ENCODE measurements at places on chromosomes 2 and 18. TPM values are rescaled to one million over a fixed set of nuclear protein-coding genes. Genes with fewer than 3 reads are reported as not detected.
A peak's percentile ranks its signal among the peaks of the same experiment; 100 is the strongest.

Gene QPCT
- total RNA-seq, result 0.16 TPM

Gene SERPINB2
- 1.00 TPM for total RNA-seq

Gene AGXT
- not detected for total RNA-seq

Gene FAM237A
- total RNA-seq, result not detected

- no peak overlapping the region for H3K27ac ChIP-seq
- no peak for DNase-seq
- no peaks in the 10 kb centered on the region for H3K36me3 ChIP-seq
- H3K4me1 ChIP-seq, result no peaks in the 10 kb centered on the region
- H3K27me3 ChIP-seq, result no peaks in the 10 kb centered on the region
Observed at GRCh38 chr2:11169333-11169732, 14.1 kb downstream of the SLC66A3 start.

Gene ST6GAL2
- total RNA-seq, result 16.3 TPM

- no peak overlapping the region for H3K27ac ChIP-seq
- DNase-seq, result no peak
- H3K4me3 ChIP-seq, result no peak overlapping the region
- H3K27me3 ChIP-seq, result no peaks in the 10 kb centered on the region
- H3K36me3 ChIP-seq, result no peaks in the 10 kb centered on the region
Observed at GRCh38 chr2:106789185-106789584, 96.8 kb downstream of the ST6GAL2 start.

DNA sequence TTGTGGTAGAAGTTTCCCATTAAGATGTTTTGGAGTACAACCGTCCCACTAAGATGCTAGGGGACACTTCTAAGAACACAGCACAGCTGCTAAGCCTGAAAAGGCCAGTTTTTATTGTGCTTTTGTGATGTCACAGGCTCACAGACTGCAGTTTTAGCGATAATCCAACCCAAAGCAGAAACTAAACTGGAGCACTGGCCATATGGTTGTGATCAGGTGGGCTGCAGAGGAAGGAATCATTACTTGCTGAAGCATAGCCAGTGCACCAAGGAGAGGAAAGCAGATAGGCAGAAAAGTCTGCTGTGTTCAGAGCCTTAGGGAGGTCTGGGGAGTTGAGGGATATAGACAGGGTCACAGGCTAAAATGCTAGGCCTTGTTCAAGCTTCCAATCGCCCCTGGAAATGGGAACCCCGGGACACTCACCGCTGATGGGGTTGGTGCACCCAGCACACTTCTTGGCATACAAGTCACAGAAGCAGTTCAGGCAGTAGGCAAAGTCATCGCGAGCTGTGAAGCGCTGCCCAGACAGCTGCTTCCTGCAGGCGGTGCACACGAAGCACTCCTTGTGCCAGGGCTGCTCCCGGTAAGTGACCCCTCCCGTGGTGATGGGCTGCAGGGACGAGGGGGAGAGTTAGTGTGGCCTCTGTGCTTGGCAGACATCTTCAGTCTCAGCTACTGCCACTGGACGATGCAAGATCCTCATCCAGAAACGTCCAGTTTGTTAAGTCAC is 25.7 kb downstream of the C2orf49 start:
- no peaks in the 10 kb centered on the region for H3K27me3 ChIP-seq
- peak overlapping the region; percentile 30 for H3K27ac ChIP-seq
- H3K4me3 ChIP-seq, result no peak overlapping the region
- peaks cover 42% of the 10 kb centered on the region for H3K36me3 ChIP-seq
- no peak for DNase-seq

Gene REG1A
- not detected for total RNA-seq

DNA sequence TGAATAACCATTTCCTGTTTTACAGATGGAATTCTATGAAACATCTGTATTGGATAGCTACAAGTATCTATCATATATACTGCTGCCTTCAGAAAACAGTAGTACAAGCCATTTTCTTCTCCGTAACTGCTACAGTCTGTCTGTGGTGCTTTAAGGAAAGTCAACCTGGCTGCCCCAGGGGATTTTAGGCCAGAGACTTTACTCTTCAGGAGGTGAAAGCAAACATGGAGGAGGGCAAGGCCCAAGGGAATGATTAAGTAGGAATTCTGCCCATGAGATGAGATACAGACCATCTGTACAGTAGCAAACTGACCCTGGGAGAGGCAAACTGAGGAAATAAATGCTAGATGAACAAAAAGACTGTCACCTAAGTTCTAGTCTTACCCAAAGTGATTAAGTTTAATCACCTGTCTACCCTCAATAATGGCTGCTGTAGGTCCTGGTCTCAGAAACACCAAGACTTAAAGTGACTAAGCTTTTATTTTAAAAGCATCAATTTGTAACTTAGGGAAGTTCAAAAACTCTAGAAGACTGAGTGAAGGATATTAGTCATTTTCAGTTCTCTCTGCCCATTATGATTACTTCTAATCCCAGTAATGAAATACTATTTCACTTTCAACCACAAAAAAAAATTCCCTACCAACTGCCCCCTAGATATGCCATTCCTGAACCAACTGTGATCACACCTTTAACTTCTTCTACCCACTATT is 14.8 kb downstream of the MBD2 start:
- no peak overlapping the region for H3K4me3 ChIP-seq
- H3K4me1 ChIP-seq, result peaks cover 35% of the 10 kb centered on the region
- no peak for DNase-seq
- peak overlapping the region; percentile 78 for H3K27ac ChIP-seq
- H3K36me3 ChIP-seq, result peaks cover 2% of the 10 kb centered on the region

Gene TSHZ1
- total RNA-seq, result 48.6 TPM

Gene ELOA2
- not detected for total RNA-seq

DNA sequence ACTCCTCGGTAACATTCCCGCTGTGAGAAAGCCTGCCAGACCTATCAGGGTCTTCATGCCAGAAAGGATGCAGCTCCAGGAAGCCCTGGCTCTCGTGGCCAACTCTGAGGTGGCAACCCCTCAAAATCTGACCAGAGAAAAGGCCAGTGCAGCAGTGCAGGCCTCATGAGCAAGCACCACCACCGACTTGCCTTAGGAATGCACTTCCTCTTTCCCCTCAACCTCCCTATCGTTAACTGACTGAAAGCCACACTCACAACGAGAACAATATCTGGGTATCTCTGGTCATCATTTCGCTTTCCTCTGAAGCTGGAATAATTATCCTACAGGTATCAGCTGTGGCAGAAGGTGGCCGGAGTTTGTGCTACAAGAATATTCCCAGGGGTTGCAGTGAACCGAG is 101.4 kb upstream of the POU3F3 start:
- no peaks in the 10 kb centered on the region for H3K36me3 ChIP-seq
- DNase-seq, result no peak
- no peaks in the 10 kb centered on the region for H3K4me1 ChIP-seq

DNA sequence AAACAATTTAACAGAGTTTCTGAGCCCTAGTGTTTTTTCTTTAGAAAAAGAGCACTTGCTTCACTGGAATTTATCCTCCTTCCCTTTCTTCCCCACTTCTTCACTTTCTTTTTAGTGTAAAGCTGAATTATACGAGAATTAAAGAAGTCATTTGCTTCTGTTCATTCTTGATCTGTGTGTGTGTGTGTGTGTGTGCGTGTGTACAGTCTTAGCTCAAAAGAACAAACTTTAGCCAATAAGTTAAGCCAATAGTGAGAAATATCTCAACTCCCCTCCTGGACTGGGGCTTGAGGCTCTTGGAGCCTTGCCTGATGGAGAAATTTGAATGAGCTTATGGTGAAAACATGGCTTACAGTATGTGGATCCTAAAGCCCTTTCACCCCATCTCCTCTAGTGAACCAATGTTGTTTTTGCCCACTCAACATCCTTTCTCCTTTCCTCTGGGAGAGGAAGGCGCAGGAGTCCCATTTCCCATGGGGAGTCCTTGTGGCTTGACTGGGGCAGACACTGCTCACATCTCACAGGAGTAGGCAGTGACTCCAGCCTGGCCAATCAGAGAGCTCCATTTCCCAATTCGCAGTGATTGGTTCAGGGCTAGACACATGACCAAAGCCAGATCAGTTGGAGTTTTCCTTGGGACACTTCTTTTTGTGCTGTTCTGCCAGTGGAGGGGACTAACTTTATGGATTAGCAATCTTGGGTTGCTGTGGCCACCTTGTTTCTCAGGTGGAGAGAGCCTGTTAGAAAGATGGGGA is 16.3 kb upstream of the MYO3B start:
- H3K27ac ChIP-seq, result peak overlapping the region; percentile 7
- DNase-seq, result no peak
- H3K4me3 ChIP-seq, result no peak overlapping the region
- H3K4me1 ChIP-seq, result peaks cover 7% of the 10 kb centered on the region

DNA sequence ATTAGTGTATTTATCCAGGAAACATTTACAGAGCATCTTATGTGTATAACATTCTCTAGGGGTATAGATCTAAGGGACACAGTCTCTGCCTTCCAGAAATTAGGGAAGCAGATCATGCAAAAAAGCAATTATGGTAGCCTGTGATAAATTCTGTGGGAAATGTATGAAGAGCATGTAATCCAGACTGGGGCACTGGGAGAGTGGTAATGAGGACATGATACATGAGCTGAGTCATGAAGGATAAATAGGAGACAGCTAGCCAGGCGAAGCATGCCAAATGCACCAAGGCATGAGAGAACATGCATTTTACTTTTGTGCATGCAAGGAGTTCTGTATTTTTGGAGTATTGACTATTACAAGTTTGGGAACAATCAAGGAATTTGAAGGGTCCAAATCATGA is 8.9 kb upstream of the RPRM start:
- no peaks in the 10 kb centered on the region for H3K27me3 ChIP-seq
- no peaks in the 10 kb centered on the region for H3K4me1 ChIP-seq
- no peaks in the 10 kb centered on the region for H3K36me3 ChIP-seq
- no peak overlapping the region for H3K4me3 ChIP-seq
- DNase-seq, result no peak

GRCh38 chr2:168896783-168897182 is 4.3 kb upstream of the G6PC2 start:
- DNase-seq, result no peak
- peaks cover 16% of the 10 kb centered on the region for H3K27me3 ChIP-seq
- no peak overlapping the region for H3K4me3 ChIP-seq
- H3K27ac ChIP-seq, result no peak overlapping the region
- no peaks in the 10 kb centered on the region for H3K4me1 ChIP-seq
- no peaks in the 10 kb centered on the region for H3K36me3 ChIP-seq

DNA sequence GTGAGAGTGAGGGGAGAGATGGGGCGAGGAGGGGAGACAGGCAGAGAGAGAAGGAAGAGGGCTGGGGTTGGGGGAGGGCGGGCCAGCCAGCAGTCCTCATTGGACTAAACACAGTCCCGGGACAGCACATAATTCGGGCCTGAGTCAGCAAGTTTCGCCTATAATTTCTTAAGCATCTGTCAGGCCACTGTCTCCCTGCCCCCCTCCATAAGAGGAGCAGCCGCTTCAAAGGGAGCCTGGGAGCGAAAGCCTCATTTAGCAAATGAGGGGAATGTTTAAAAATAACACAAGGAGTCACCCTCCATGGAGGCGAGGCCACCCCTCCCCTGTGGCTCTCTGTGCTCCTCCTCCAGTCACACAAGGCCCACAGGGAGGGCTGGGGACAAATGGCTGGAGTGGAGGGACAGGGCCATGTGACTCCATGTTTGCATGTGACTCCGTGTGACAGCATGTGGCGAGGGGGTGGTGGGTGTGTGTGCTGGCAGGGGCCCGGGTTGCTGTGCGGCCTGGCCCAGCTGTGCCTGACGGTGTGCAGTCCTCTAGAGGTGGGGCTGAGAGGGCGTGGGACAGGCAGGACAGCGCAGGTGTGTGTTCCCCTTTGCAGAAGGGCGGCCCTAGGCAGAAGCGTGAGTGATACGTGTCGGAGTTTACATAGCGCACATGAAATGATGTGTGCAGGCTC is 162.4 kb downstream of the CELF4 start:
- no peak for DNase-seq
- H3K4me1 ChIP-seq, result peaks cover 19% of the 10 kb centered on the region
- H3K27ac ChIP-seq, result peak overlapping the region; percentile 69

Gene IRS1
- 66.2 TPM for total RNA-seq

Gene C2orf66
- 0.18 TPM for total RNA-seq

GRCh38 chr2:236668531-236668969 is 98.9 kb downstream of the ACKR3 start:
- H3K27ac ChIP-seq, result no peak overlapping the region
- H3K27me3 ChIP-seq, result no peaks in the 10 kb centered on the region
- H3K36me3 ChIP-seq, result no peaks in the 10 kb centered on the region
- H3K4me3 ChIP-seq, result no peak overlapping the region
- peak; percentile 36 for DNase-seq
- H3K4me1 ChIP-seq, result peaks cover 6% of the 10 kb centered on the region

Gene CDH20
- total RNA-seq, result 0.89 TPM

- peaks cover 4% of the 10 kb centered on the region for H3K4me1 ChIP-seq
- no peak for DNase-seq
- H3K36me3 ChIP-seq, result no peaks in the 10 kb centered on the region
- H3K27ac ChIP-seq, result no peak overlapping the region
- peaks cover 30% of the 10 kb centered on the region for H3K27me3 ChIP-seq
Observed at GRCh38 chr2:79083597-79084251, 4.1 kb downstream of the REG1B start.
